Activated effector memory CD4-positive, alpha-beta T cell treated with Interleukin-2 at 50 U/mL for 16 hours (primary cell): ENCODE measurements at places on chromosomes 13 and 19.

DNA sequence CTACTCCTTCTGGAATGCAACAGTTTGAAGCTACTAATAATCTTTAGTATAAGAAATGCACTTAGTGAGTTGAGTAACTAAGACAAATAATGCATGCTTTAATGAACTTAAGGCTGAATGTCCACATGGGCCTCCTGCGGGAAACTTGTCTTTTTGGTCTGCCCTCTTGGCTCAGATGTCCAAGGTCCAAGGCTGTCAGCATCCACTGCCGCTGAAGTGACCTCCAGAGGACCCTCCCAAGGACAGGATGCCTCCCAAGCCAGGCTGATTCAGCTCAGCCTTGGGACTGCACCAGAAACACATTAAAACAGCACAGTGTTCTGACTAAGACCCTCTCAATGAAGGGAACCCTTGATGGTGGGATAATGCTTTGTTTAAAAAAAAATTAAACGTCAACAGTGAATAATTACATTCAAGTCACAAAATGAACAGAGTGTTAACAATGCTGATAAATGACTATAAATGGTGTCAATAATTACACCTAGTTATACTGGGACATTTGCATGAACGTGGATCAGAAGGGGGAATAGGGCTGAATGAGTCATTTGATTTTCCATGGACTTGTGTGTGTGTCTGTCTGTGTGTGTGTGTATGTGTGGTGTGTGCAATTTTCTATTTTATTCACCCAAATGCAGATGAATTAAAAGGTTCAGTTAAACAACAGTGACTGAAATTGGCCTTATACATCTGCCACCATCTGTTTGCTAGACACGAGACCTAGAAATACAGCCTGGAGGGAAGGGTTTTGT, 150.5 kb downstream of the COL4A1 start:
- no peak for DNase-seq

DNA sequence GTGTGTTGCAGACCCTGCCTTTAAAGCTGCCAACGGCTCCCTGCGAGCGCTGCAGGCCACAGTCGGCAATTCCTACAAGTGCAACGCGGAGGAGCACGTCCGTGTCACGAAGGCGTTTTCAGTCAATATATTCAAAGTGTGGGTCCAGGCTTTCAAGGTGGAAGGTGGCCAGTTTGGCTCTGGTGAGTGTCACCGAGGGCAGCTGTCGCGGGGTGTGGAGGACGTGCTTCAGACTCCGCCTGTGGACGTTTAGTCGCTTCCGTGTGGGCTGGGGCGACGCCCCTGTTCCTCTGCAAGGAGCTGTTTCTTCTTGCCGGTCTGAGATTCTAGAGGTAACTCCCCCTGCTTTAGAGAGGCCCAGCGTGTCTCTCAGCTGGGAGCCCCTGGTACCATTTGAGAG, 24.5 kb downstream of the LAMP1 start:
- no peak for DNase-seq

DNA sequence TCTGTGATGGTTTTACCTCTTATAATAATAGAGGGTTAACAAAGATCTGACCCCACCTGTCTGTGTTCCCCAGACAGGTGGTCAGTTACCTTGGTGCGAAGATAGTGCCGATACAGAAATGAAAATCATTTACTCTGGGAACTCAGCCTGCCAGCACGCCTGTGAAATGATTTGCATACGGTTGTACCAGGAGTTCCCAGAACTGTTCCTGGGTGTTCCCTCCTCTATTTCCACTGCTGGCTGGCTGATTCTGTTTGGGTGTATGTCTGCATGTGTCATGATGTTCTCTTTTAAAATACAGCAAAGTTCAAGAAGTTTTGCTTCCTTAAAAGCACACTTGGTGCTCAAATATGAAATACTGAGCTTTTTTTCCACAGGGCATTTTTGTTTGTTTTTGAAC, 527.1 kb downstream of the FGF9 start:
- no peak for DNase-seq

GRCh38 chr13:71858647-71859046, 8.4 kb downstream of the DACH1 start:
- no peak for DNase-seq

DNA sequence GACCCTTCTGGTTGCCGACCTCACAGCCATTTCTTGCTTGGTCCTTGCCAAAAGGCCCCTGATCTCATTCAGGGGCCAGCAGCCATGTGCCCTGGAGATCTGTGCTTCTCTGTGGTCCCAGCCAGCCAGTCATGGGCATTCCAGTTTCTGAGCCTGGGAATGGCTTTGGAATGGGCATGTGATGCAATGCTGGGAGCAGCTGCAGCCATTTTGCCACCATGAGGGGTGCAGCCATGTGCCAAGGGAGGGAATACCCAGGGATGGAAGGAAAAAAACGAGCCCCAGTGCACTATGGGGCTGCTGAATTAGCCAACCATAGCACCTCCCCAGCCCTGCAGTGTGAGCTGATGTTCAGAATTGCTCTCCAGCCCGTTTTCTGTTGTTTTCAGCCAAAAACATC, 26.3 kb downstream of the F2RL3 start:
- no peak for DNase-seq

- no peak for DNase-seq
These were observed 29.0 kb upstream of the MIER2 start for GRCh38 chr19:373391-374182.

- no peak for DNase-seq
These were observed 404 bp downstream of the C19orf44 start for GRCh38 chr19:16496613-16496983.

DNA sequence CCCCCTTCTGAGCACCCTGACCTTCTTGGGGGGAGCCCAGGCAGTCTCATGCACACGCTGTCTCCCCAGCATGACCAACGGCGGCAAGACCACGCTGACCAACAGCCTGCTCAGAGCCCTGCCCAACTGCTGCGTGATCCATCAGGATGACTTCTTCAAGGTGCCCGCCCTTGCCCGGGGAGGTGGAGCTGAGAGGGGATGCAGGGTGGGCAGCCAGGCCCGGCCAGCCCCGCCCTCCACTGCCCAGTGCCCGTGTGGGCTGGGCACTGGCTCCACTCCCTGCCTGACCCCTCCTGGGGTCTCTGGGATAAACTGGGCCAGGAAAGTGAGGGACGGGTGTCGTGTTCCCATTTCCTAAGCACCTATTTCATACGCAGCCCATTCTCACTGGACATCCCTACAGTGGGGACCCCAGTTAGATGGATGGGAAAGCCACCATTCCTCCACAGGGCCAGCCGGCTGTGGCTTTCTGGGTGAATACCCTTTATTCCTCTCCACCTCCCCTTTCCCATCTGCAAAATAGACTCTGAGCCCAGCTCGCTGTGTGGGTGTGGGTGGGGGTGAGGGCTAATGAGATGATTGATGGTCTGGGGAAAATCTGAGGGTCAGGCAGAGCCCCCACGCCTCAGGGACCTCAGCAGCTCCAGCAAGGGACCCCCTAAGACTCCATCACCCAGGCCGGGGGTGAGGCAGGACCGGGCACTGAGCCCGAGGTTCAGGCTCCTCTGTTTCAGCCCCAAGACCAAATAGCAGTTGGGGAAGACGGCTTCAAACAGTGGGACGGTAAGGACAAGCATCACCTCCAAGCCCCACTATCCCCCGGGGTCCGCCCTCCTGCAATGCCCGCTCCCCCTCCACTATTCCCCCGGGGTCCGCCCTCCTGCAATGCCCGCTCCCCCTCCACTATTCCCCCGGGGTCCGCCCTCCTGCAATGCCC, 3.9 kb downstream of the NMRK2 start:
- DNase-seq: no peak

DNA sequence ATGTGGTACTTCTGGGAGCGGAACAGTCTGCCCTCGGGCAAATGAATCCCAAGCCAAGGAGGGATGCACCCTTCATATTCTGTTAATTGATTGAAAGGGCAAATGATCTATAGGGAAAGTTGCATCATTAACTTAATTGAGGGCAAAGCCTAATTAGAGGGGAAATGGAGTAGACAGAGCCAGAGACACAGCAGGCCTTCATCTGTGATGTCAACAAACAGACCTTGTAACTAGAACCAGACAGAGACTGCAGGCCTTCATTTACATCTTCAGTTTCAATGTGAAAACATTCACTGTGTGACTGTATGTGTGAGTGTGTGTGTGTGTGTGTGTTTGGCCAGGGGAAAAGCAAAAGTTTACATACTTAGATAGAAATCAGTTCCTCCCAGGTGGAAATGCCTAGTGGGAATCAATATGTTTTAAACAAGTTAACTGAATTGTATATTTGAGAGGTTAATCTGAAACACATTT, 126.4 kb downstream of the SPRY2 start:
- no peak for DNase-seq

GRCh38 chr13:41284512-41285288, 21.3 kb upstream of the MTRF1 start:
- DNase-seq: no peak

DNA sequence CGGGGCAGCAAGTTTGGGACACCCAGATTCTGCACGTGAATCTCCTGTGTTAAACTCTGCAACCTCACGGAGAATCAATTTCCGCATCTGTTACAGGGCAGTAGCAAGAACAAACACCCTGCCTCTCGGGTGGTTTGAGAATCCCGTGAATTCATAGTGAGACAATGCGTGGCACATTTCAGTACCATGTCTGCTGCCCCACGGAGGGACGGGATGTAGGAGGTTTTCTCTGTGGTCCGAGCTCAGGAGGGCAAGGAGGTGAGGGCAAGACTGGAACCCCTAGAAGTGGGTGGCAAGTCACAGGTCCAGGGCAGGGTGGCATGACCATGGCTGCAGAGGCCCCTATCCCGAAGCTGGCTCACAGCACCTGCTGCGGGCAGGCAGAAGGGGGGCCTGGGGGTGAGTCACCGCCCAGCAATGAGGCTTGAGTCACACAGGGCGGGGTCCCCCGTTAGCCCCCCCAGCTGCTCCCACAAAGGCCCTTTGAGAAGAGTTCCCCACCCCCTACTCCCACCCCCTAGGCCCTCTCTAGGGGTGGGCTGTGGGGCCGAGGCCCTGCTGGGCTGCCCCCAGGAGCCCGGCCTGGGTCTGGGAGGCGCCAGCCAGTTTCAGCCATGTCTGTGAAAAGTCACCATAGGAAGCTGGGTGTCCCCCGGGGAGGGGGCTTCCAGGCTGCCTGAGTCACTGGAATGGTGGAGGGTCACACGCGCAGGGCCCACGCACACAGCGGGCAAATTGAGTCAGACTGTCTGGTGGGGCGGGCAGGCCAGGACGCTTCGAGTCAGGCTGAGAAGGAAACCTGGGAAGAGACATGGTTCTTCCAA, 25.8 kb upstream of the NANOS3 start:
- peak; percentile 64 for DNase-seq

- DNase-seq: no peak
These were observed 198.4 kb downstream of the DLEU7 start for GRCh38 chr13:50645092-50645491.

- no peak for DNase-seq
These were observed 4.7 kb downstream of the AKAP11 start for GRCh38 chr13:42276683-42277082.

DNA sequence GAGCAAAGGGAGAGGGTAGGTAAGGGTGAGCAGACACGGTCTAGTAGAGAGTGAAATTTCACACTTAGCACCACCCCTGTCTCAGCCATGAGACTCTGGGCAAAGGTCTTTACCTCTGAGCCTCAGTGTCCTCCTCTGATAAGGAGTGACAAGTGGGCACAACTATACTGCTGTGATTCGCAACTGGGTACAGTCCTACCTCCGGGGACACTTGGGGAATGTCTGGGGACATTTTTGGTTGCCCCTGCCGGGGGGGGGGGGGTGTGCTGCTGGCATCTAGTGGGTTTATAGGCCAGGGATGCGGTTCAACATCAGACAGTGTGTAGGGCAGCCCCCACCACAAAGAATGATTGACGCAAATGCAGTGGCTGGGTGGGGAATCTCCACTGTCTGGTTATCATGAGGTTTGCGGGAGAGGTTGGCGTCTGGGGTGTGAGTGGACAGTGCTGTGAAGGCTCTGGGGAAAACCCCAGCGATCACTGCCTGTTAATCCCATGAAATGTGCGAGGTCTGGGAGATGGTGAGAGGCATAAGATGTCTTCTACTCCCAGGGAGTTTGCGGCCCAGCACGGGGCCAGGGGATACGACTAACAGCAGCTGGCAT, 4.3 kb downstream of the NACC1 start:
- DNase-seq: no peak

- DNase-seq: no peak
These were observed 29.0 kb upstream of the C13orf46 start for GRCh38 chr13:114002771-114003321.

GRCh38 chr13:94390881-94391280, 88.6 kb downstream of the DCT start:
- no peak for DNase-seq

DNA sequence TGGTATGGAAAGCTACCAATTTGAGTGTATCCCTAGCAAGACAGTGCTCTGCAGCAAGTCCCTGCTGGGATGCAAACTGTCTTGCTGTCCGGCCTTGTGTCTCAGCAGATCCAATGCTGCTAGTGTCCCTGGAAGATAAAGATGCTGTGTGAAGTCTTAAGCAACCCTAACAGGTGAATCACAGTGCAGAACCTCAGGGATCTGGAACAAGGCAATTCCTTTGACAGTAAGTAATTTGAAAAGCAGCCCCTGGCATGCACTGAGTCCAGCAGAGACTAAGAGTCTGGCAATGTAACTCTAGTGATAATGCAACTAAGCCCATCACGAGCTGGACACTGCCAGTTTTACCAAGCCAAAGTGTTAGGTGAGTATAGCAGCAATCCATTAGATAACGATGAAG, 1.7 kb upstream of the UCHL3 start:
- no peak for DNase-seq

- peak; percentile 46 for DNase-seq
These were observed 6.6 kb downstream of the ZBTB7A start for GRCh38 chr19:4059891-4060620.

DNA sequence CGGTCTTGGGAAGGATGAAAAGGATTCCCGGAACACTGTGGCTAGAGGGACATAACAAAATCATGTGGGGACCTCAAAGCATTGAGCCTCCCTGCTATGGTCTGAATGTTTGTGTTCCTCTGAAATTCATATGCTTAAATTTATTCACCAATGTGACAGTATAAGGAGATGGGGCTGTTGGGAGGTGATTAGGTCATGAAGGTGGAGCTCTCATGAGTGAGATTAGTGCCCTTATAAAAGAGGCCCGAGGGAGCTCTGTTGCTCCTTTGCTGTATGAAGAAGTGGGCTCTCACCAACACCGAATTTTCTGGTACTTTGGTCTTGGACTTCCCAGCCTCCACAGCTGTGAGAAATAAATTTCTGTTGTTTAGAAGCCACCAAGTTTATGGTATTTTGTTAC, 26.1 kb upstream of the DGKH start:
- DNase-seq: no peak

DNA sequence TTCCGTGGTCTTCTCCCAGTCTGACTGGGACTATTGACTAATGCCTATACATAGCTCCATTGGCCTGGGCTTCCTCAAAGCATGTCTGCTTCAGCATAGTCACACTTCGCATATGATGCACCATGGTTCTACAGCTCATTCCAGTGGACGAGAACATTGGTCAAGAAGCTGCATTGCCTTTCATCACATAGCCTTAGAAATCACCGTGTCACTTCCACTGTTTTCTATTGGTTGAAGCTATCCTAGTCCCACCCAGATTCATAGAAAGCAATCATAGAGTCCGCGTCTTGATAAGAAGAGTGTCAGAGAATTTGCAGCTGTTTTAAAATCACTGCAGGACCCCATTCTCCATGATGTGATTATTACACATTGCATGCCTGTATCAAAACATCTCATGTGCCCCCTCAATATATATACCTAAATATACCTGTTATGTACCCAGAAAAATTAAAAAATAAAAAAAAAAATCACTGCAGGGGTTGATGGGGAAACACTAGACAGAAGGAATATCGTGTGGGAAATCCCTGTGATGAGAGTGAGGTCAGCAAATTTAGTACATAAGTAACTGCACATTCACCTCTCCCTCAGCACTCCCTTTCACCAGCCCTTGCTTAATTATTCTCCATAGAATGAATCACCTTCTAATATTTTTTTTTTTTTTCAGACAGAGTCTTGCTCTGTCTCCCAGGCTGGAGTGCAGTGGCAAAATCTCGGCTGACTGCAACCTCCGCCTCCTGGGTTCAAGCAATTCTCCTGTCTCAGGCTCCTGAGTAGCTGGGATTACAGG, 2.2 kb upstream of the ARHGAP33 start:
- DNase-seq: no peak
